ENCODE measurements at places on chromosomes 1 and 21.

- no peak for DNase-seq
These were observed 569.0 kb downstream of the DPYD start for GRCh38 chr1:97351846-97352245.

DNA sequence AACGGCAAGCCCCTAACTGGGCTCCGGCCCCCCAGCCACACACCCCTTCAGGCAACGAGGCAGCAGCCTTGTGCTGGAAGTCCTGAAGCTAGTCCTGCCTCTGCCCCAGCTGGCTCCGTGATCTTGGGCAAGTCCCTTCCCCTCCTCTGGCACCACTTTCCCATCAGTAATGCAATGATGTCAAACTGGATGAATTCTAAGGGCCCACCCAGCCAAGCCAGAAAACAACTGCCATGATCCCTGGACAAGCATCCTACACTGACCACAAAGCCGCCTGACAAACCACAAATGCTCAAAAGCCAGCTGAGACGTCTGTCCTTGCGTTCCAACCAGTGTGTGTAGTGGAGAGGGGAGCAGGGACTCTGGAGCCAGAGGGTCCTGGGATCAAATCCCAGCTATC lies 26.8 kb downstream of the IFFO2 start:
- DNase-seq = no peak

DNA sequence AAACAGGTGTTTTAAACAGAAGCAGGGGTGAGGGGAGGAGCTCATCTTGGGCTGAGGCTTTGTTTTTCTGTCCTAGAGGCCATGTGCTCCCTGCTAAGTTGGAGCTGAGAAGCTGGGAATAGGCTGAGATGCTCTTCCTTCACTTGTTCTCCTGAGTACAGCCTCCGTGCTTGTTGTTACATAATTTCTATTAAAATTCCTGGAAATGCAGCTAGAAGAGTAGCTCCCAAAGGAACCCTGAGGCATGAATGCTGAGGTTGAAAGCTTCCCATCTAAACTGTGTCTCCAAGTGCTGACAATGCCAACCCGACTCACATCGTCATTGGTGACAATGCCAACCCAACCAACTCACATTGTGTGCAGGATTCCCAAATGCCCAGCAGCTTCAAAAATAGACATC lies 12.6 kb upstream of the ITPKB start:
- no peak for DNase-seq

GRCh38 chr1:29360768-29361167 lies 124.4 kb downstream of the PTPRU start:
- DNase-seq = no peak

GRCh38 chr1:214472364-214472763 lies 79.0 kb downstream of the PTPN14 start:
- DNase-seq = no peak
